ENCODE measurements at places on chromosomes 4 and X. TPM values are rescaled to one million over a fixed set of nuclear protein-coding genes. Genes with fewer than 3 reads are reported as not detected.
A peak's percentile ranks its signal among the peaks of the same experiment; 100 is the strongest.

ADGRG2 gene
- total RNA-seq: not detected

GRCh38 chr4:39525822-39526690 is 1.2 kb downstream of the UGDH start:
- no peaks in the 10 kb centered on the region for H3K4me1 ChIP-seq
- no peak for DNase-seq

GRCh38 chr4:101126059-101126458 is 221.3 kb downstream of the PPP3CA start:
- no peak overlapping the region for H3K27ac ChIP-seq
- H3K36me3 ChIP-seq: no peaks in the 10 kb centered on the region
- no peak for DNase-seq
- H3K4me3 ChIP-seq: no peak overlapping the region

GRCh38 chrX:2536974-2537373 is 36.2 kb upstream of the DHRSX start:
- no peaks in the 10 kb centered on the region for H3K4me1 ChIP-seq
- no peak overlapping the region for H3K4me3 ChIP-seq
- no peaks in the 10 kb centered on the region for H3K27me3 ChIP-seq
- no peak overlapping the region for H3K27ac ChIP-seq
- DNase-seq: no peak

GRCh38 chr4:6937754-6938153 is 28.1 kb downstream of the TBC1D14 start:
- peaks cover 45% of the 10 kb centered on the region for H3K4me1 ChIP-seq
- H3K27me3 ChIP-seq: no peaks in the 10 kb centered on the region
- H3K4me3 ChIP-seq: no peak overlapping the region
- DNase-seq: no peak

GRCh38 chrX:123626962-123627361 is 105.9 kb downstream of the THOC2 start:
- no peak overlapping the region for H3K4me3 ChIP-seq
- H3K36me3 ChIP-seq: peaks cover 27% of the 10 kb centered on the region
- no peaks in the 10 kb centered on the region for H3K4me1 ChIP-seq

DNA sequence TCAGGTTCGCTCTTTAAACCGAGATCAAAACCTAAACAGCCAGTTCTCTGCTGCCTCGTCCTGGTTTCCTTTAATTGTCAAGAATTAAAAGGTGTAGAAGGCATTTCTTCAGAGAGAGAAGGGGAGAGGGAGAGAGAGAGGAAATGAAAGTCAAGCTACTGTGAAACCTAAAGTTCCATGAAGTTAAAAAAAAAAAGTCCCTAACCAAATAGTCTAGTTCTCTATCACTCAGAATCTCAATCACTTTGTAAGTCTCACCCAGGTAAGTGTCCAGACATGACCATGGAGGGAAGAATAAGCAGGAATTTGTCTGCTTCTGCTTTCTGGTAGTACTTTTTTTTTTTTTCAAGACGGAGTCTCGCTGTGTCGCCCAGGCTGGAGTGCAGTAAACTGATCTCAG is 18.8 kb upstream of the SMIM14 start:
- H3K4me1 ChIP-seq: peaks cover 20% of the 10 kb centered on the region
- no peaks in the 10 kb centered on the region for H3K27me3 ChIP-seq
- H3K36me3 ChIP-seq: no peaks in the 10 kb centered on the region
- H3K27ac ChIP-seq: peak overlapping the region; percentile 48

- peaks cover 4% of the 10 kb centered on the region for H3K36me3 ChIP-seq
- DNase-seq: no peak
- no peaks in the 10 kb centered on the region for H3K27me3 ChIP-seq
- H3K4me1 ChIP-seq: no peaks in the 10 kb centered on the region
- H3K4me3 ChIP-seq: no peak overlapping the region
Observed at GRCh38 chr4:94621491-94622080, 136.2 kb upstream of the BMPR1B start.

GRIA3 gene
- total RNA-seq: 1.5 TPM

MID1IP1 gene
- total RNA-seq: 92.0 TPM

- no peak overlapping the region for H3K27ac ChIP-seq
- H3K36me3 ChIP-seq: no peaks in the 10 kb centered on the region
- no peak overlapping the region for H3K4me3 ChIP-seq
- no peaks in the 10 kb centered on the region for H3K27me3 ChIP-seq
- no peaks in the 10 kb centered on the region for H3K4me1 ChIP-seq
- DNase-seq: no peak
Observed at GRCh38 chr4:172780566-172781081, 388.0 kb upstream of the GALNT7 start.

- no peaks in the 10 kb centered on the region for H3K36me3 ChIP-seq
- DNase-seq: peak; percentile 50
- H3K27ac ChIP-seq: peak overlapping the region; percentile 46
Observed at GRCh38 chr4:11428899-11429698, 405 bp upstream of the HS3ST1 start.

- DNase-seq: no peak
- H3K36me3 ChIP-seq: no peaks in the 10 kb centered on the region
- H3K4me1 ChIP-seq: no peaks in the 10 kb centered on the region
- H3K27ac ChIP-seq: no peak overlapping the region
Observed at GRCh38 chr4:4761128-4761982, 98.1 kb upstream of the MSX1 start.

CT45A8 gene
- not detected for total RNA-seq

GIMD1 gene
- total RNA-seq: not detected

RGN gene
- 89.1 TPM for total RNA-seq

- peak overlapping the region; percentile 96 for H3K4me3 ChIP-seq
- peaks cover 31% of the 10 kb centered on the region for H3K4me1 ChIP-seq
- no peaks in the 10 kb centered on the region for H3K27me3 ChIP-seq
- H3K36me3 ChIP-seq: no peaks in the 10 kb centered on the region
- peak overlapping the region; percentile 64 for H3K27ac ChIP-seq
- DNase-seq: peak; percentile 45
Observed at GRCh38 chrX:2692221-2693112, 1.4 kb downstream of the CD99 start.

GRCh38 chrX:39894683-39895082 is 203.1 kb downstream of the BCOR start:
- H3K27me3 ChIP-seq: no peaks in the 10 kb centered on the region
- no peaks in the 10 kb centered on the region for H3K4me1 ChIP-seq
- H3K4me3 ChIP-seq: no peak overlapping the region
- no peaks in the 10 kb centered on the region for H3K36me3 ChIP-seq

DMP1 gene
- not detected for total RNA-seq

UCP1 gene
- not detected for total RNA-seq

GC gene
- total RNA-seq: 1,801 TPM

ANKRD50 gene
- total RNA-seq: 8.9 TPM

DNA sequence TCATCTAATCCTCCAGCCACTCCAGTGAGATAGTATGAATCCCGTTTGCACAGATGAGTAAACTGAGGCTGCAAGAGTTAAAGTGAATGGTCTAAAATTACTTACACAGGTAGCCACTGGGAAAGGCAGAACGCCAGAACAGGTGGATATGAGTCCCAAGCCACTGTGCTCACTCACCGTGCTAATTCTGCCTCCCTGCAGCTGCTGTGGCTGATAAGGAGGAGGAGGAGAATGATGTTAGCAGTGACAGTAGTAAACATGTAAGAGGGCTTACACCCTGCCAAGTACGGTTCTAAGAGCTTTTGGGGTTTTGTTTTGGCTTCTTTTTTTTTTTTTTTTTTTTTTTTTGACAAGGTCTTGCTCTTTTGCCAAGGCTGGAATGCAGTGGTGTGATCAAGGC is 90.5 kb upstream of the PRPS2 start:
- no peak overlapping the region for H3K27ac ChIP-seq
- no peaks in the 10 kb centered on the region for H3K4me1 ChIP-seq
- DNase-seq: no peak
- no peaks in the 10 kb centered on the region for H3K36me3 ChIP-seq
- no peak overlapping the region for H3K4me3 ChIP-seq
- no peaks in the 10 kb centered on the region for H3K27me3 ChIP-seq

GRCh38 chrX:71558920-71559319 is 19.3 kb upstream of the GCNA start:
- H3K4me1 ChIP-seq: no peaks in the 10 kb centered on the region
- no peak overlapping the region for H3K27ac ChIP-seq
- no peak for DNase-seq
- H3K4me3 ChIP-seq: no peak overlapping the region
- H3K36me3 ChIP-seq: peaks cover 36% of the 10 kb centered on the region
- H3K27me3 ChIP-seq: no peaks in the 10 kb centered on the region

GYPA gene
- 338 TPM for total RNA-seq

GRCh38 chr4:150079081-150079581 is 886 bp downstream of the DCLK2 start:
- no peak overlapping the region for H3K27ac ChIP-seq
- peaks cover 9% of the 10 kb centered on the region for H3K27me3 ChIP-seq
- no peak for DNase-seq
- peaks cover 7% of the 10 kb centered on the region for H3K4me1 ChIP-seq

Data from liver (tissue), 10 donors.